HL-60 (cell line): ENCODE measurements at places on chromosomes 3 and 15.

DNA sequence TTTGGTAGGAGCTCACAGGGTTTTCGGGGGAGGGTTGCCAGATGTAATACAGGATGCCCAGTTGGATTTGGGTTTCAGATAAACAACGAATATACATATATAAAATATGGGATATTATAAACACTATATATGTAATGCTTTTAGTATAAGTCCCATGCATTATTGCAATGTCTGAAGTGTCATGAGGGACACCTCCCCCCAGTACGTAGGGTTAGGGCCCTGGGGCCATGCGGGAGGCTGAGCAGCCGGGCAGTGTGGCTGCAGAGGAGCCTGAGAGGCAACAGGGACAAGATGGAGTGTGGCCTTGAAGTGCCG is 148.9 kb downstream of the SMAD6 start:
- no peak for DNase-seq

DNA sequence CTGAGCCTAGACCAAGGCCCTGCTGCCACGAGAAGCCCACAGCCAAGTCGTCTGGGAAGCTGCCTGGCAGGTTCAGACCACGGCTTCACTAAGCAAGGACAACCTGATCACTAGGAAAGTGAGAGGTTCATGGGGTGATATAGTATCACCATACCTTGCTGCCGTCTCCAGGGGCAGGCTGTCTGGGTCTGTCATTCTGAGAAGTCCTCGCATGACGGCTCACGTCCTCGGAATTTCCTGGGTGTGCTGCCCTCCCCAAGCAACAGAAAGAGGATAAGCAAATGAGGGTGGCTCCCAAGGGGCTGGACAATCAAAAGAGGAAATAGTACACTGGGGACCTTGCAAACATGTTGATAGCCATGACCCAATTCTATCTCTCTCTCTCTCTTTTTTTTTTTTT is 207.4 kb upstream of the IGF1R start:
- no peak for DNase-seq

DNA sequence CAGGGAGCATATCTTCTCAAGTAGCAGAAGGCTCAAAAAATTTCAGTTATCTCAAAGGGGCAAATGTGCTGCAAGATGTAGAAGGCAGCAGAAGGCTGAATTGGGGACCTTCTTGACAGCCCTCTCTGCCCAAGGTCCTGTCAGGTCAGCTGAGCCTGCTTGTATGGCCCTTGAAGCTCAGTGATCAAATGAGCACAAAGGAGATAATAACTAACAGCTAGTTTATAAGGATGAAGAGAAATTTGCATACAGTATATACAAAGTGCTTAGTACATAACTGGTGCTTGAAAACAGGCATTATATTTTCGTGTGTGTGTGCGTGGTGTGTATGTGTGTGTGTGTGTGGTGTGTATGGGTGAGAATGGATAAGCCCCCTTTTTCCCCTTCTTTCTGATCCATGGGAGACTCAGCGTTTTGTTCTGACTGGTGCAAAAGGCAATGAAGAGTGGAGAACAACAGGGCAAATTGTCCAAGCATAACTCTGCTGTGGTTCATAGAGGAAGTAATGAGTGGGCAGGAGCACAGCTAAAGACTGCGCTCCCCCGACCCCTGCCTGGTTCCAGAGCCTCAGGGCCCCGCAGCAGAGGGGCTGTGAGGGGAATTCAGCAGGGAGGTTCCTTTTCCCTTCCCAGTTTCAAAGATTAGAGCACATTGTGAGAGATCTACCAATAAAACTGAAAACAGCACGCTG is 356.8 kb upstream of the NR2F2 start:
- DNase-seq: no peak

DNA sequence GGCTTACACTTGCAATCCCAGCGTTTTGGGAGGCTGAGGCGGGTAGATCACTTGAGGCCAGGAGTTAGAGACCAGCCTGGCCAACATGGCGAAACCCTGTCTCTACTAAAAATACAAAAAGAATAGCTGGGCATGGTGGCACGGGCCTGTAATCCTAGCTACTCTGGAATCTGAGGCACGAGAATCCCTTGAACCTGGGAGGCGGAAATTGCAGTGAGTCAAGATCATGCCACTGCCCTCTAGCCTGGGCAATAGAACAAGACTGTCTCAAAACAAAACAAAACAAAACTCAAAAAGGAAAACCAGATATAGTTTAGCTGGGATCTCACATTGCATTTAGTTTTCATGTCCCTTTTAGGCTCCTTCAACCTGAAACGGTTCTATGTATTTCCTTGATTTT is 2.9 kb upstream of the USP50 start:
- DNase-seq: no peak

DNA sequence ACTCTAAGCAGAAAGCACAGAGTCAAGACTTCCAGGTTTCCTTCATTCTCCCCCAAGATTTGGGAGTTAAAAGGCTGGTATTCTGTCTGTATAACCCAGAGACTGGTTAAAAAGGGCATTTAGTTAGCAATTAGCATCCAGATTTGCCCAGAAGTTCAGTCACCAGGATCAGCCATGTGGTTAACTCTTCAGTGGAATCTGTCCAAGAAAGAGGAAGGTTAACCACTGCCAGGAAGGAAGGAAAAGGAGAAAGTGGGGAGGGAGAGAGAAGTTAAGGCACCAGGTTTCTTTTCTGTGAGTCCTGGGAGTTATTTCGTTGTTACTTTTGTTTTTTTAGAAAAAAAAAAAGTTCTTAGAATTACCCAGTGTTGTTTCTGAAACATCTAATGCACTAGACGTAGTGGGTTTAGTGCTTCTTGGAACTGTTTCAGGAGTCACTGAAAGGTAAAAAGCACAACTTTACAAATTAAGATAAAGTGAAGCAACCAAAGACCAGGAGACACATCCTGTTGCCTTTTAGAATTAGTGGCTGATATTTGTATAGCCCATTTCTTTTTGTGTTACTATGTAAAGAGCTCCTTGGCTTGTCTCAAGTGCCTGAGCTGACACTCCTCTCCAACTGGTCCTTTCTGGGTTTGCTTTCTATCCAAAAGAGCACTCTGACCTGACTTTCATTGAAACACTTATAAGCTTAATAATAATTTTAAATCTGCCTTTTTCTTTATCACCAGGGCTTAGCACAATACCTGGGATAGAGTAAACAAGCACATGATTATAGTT is 128.6 kb downstream of the ABI3BP start:
- DNase-seq: no peak

- DNase-seq: no peak
Measured at GRCh38 chr15:100784493-100785180, 95.0 kb upstream of the ALDH1A3 start.

GRCh38 chr15:58545307-58546065 is 113.7 kb downstream of the LIPC start:
- no peak for DNase-seq

DNA sequence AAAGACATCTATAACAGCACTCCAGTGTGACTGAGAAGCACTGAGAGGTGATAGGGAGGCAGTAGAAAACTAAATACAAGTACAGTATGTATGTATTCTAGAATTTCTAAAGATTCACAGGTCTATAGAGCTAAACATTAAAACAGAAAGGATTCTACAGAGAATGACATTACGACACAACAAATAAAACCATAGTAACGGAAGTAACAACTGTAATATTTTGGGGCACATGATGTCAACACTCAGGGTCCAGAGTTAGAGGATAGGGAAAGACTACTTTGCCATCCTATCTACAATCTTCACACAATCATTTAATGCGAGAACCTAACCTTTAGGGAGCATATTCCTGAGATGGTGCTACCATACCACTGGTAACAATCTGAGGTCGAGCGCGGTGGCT is 13.6 kb downstream of the UBXN7 start:
- DNase-seq: no peak

DNA sequence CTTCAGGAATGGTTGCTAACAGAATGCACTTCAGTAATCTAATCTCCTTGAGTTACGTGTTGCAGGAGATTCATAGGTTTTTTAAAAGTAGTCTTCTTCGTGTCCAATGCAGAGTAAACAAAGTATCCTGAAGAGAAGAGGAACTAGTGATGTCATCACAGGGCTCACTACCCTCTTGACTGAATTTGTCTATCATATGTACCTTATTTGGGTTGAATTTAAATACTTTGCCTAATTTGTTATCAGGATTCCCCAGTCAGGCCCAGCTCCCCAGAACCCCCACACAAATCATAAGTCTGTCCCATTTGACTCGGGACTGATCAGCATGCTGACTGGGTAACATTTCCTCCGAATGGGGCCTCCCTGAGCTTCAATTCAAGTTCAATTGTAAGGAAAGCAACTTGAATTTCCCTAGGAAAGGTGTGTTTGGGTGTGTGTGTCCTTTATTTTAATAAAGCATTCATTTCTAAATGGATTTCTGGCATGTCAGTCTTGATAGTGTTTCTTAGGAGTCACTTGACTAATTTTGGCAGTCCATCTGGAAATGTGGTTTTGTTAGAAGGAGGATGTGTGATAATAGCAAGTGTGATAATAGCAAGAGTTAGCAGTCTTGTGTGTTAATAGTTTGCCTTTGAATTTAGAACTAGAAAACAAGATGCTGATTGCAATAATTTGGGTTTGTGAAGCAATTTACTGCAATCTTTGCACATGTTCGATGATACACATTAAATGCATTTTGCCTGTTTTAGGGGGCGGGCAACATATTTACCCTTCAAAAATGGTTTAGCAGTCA is 21.9 kb downstream of the OXNAD1 start:
- DNase-seq: no peak

DNA sequence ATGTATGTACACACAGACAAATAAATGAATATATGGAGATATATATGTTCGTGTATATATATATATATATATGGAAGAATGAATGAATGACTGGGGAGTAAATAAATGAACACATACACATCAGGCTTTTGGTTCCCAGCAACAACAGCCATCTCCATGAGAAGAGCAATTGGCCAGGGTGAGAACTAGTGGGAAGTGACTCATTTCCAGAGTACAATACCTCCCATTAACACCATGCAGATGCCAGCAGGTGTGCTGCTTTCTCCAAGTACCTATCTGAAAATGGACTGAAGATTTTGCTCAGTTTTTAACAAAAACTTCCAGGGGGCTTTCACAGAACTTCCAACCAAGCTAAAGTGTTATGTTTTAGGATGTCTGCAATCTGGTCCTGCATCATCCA is 179.8 kb upstream of the SLC2A2 start:
- DNase-seq: no peak

DNA sequence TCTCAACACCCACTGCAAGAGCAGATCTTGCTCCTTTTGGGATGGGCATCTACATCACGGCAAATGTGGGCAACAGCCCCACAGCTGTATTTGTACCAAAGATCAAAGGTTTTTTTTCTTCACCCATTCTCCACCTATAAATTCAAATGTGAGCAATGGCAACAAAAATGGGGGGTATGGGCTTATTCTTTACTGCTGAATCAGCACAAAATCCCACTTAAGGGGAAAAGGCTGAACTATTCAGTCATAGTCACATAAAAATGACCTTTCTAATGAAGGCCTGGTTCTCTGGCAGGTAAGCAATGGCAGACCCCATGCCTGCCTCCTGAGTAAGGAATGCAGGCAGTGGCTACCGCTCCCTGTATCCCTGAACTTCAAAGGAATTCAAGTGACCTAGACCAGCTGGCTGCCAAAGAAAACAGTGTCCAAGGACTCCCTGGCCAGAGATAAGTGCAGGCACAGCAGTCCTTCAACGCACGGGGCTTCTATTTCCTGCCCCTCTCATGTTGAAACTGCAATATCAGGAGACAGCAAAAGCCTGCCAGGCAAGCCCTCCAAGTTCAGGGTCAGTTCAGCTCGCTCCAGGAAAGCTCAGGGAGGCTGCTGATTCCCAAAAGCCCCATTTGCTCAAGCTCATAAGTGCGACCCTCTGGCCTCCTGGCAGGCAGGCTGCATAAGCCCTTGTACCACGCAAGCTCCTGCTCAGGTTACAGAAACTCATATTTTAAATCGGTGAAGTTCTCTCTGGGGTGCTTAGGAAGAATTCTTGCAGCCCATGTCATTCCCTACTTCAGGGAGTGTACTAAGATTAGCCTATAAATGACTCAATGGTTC is 134.1 kb downstream of the PDZRN3 start:
- DNase-seq: no peak

DNA sequence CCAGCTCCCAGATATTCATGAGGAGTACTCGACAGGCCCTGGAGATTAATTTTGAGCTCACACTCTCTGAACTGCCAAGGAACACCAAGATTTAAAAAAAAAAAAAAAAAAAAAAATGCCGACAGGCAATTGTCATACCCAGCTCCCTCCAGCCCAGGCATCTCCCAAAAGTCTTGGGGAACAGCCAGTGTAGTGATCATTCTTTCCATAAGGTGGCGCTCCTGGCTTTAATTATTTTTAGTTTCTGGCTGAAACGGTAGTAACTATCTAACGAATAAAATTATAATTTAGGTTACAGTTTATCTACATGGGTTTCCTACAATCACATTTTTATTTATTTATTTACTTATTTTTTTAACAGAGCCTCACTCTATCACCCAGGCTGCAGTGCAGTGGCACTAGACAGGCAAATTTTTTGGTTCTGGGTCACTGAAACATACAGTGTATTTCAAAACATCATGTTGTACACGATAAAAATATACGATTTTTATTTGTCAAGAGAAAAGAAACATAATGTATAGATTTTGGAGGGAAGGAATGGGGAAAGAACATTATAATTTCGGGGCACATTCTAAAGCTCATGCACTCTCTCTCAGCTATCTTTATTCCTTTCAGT is 157.3 kb downstream of the ADAMTS9 start:
- peak; percentile 2 for DNase-seq

- peak; percentile 23 for DNase-seq
Measured at GRCh38 chr3:194489736-194490612, 3.2 kb upstream of the ATP13A3 start.

DNA sequence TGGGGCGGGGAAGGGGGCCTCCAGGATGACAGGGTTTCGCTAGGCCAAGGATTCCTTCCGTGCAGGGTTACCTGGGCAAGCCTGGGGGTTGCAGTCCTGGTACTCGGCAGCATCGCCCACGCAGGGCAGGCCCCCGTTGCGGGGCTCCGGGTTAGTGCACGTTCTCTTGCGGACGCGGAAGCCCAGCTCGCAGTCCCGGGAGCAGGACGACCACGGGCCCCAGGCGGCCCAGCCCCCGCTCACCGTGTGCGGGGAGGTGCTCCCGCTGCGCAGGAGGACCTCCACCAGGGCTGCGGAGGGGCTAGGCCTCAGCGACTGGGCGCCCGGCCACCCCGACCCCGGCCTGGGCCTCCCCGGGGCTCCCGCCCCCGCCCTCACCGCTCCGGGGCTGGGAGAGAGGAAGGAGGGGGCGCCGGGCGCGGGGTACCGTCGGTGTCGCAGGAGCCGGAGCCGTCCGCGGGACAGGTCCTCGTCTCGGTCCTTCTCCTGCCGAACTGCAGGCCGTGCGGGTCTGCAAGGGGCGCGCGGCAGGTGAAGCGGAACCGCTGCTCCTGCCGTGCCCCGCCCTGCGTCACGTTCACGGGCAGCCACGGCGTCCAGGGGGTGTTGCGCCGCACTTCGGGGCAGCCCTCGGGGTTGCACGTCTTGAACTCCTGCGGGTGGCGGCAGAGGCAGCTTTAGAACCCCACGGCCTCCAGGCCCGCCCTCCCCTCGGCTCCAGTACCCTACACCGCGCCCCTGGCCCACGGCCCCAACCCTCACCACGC is 114.6 kb downstream of the SEMA5B start:
- no peak for DNase-seq

GRCh38 chr3:122873741-122874515 is 79.1 kb downstream of the SLC49A4 start:
- no peak for DNase-seq

- no peak for DNase-seq
Measured at GRCh38 chr3:126360714-126361060, 3.5 kb upstream of the KLF15 start.

- no peak for DNase-seq
Measured at GRCh38 chr3:147509448-147509847, 100.3 kb downstream of the ZIC1 start.
